ENCODE measurements at places on chromosomes 6 and 20. TPM values are rescaled to one million over a fixed set of nuclear protein-coding genes. Genes with fewer than 3 reads are reported as not detected.

COL21A1 gene
- total RNA-seq = 0.53 TPM

HLA-DRB1 gene
- total RNA-seq = 1.5 TPM

AP5S1 gene
- 12.6 TPM for total RNA-seq

MAP7 gene
- total RNA-seq = 3.3 TPM

CBLN4 gene
- total RNA-seq = not detected

BMP6 gene
- 2.8 TPM for total RNA-seq

Measured in astrocyte (in vitro differentiated cells and primary cell).